ENCODE measurements at places on chromosomes 11 and 22. TPM values are rescaled to one million over a fixed set of nuclear protein-coding genes. Genes with fewer than 3 reads are reported as not detected.

Gene APOL5
- total RNA-seq, result not detected

Gene GRAMD1B
- 36.3 TPM for total RNA-seq

DNA sequence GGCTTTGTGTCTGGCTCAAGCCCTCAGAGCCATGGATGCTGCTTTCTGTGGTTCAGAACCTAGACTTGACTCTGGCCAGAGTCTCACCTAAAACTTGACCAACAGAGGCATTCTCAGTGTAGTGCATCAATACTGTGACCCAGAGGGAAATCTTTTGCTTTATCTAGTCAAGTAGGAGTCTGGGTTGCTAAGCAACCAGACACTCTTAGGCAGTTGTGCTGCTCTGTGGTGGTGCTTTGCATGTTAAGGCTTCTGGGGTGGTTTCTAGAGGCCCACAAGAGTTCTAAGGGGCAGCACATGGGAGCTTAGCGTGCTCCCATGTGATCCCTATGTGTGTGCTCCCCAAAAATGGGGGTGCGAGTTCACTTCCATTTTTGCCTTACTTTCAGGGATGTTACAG lies 224.6 kb upstream of the PLET1 start:
- no peak overlapping the region for H3K27ac ChIP-seq
- H3K36me3 ChIP-seq, result no peaks in the 10 kb centered on the region
- no peak for DNase-seq

DNA sequence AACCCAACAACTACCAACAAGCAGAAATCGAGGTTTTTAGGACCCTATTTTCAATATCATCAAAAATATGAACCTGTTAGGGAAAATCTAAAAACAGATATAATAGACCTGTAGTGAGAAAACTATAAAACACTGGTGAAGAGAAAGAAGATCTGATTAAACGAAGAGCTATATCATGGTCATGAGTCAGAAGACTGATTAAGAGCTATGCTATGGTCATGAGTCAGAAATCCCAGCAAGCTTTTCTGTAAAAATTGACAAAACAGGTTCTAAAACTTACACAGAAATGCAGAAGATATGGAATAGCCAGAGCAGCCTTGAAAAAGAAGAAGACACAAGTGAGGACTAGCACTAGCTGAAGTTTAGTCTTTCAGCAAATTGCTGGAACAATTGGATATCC lies 345.0 kb downstream of the TBC1D22A start:
- no peaks in the 10 kb centered on the region for H3K27me3 ChIP-seq
- no peak overlapping the region for H3K4me3 ChIP-seq
- no peak overlapping the region for H3K27ac ChIP-seq
- H3K4me1 ChIP-seq, result no peaks in the 10 kb centered on the region
- no peaks in the 10 kb centered on the region for H3K36me3 ChIP-seq
- DNase-seq, result no peak

GRCh38 chr11:67664696-67665540 lies 9.5 kb downstream of the ALDH3B2 start:
- H3K27me3 ChIP-seq, result no peaks in the 10 kb centered on the region
- no peaks in the 10 kb centered on the region for H3K4me1 ChIP-seq
- no peak for DNase-seq
- no peaks in the 10 kb centered on the region for H3K36me3 ChIP-seq
- H3K27ac ChIP-seq, result no peak overlapping the region
- H3K4me3 ChIP-seq, result no peak overlapping the region

- H3K36me3 ChIP-seq, result no peaks in the 10 kb centered on the region
- H3K4me1 ChIP-seq, result peaks cover 8% of the 10 kb centered on the region
- no peak for DNase-seq
Measured at GRCh38 chr22:20909543-20910303, 7.5 kb upstream of the CRKL start.

DNA sequence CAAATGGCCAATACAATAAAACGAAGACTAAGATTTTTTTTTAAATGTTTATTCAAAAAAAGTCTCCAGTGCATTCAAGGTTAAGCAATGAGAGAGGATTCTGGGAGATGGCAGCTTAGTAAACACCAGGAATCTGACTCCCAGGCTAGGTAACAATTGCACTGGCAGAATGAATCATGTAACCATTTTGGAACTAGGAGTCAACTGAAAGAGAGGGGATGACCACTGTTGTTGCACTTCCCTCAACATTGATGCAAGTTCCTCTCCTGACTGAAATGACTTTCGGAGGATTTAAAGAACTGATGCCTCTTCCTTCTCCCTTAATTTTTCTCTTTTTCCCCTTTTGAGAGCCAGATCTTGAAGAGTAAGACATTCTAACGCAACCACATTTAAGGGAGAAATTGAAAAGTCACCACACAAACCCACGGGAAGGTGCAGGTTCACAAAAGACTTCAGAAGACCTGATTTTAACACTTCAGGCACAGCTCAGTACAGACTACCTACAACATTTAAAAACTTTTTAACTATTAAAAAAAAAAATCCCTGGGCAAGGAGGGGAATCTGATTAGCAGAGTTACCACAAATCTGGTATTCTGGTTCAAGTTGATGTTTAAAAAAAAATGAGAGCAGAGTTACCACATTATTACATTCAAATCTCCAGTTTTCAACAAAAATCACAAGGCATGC lies 56.8 kb downstream of the FCHSD2 start:
- peaks cover 9% of the 10 kb centered on the region for H3K4me1 ChIP-seq
- H3K36me3 ChIP-seq, result peaks cover 28% of the 10 kb centered on the region
- no peak overlapping the region for H3K4me3 ChIP-seq
- H3K27ac ChIP-seq, result no peak overlapping the region
- H3K27me3 ChIP-seq, result no peaks in the 10 kb centered on the region

GRCh38 chr22:22168190-22168940 lies 76.2 kb upstream of the VPREB1 start:
- H3K4me1 ChIP-seq, result peaks cover 14% of the 10 kb centered on the region
- no peaks in the 10 kb centered on the region for H3K36me3 ChIP-seq
- H3K27me3 ChIP-seq, result peaks cover 11% of the 10 kb centered on the region
- H3K27ac ChIP-seq, result peak overlapping the region; percentile 79
- DNase-seq, result no peak

DNA sequence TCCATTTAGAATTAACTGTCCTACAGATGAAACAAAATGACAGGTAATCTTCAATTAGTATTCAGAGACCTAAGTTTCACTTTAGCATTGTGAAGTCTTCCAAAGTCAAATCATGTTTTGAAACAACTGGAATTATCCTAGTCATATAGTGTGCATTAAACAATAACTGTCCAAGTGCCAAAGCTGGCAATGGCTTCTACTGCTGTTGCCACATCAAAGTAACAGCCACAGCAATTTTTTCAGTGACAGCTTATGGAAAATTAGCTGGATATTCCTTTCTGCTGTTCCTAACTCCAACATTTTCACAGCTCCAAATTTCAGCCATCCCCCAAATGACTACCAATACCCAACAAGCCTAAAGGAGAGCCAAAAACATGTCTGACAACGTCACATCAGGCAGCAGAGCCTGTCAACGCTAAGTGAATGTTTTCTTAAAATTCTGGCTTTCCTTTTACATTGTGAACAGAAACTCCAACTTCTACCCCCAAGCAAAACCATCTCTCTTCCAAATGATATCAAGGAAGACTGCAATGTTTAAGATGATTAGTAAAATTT lies 45.3 kb upstream of the CCDC34 start:
- H3K27ac ChIP-seq, result no peak overlapping the region
- H3K4me3 ChIP-seq, result no peak overlapping the region
- no peaks in the 10 kb centered on the region for H3K36me3 ChIP-seq
- no peaks in the 10 kb centered on the region for H3K4me1 ChIP-seq
- no peaks in the 10 kb centered on the region for H3K27me3 ChIP-seq

DNA sequence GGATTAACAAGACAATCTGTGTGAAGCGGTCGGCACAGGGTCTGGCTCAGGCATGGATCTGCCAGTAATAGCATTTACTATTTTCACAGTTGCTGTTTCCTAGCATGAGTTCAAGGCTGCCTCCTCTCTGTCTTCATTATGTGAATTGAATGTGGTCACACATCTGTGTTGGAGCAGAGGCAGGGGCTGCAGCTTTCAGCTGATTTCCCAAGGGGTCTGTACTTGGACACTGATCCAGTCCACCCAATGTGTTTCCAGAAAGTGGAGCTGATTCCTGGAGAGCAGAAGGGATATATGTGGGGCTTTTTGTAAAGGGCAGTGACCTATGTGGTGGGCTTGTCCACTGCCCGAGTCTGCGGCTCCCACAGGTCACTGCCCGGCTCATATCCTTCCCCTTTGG lies 3.5 kb upstream of the CELSR1 start:
- no peaks in the 10 kb centered on the region for H3K36me3 ChIP-seq
- DNase-seq, result no peak
- H3K27me3 ChIP-seq, result peaks cover 30% of the 10 kb centered on the region
- no peak overlapping the region for H3K27ac ChIP-seq
- H3K4me3 ChIP-seq, result no peak overlapping the region

Data from activated CD4-positive, alpha-beta T cell treated with anti-CD3 and anti-CD28 coated beads, Interleukin-2, amount 10 ng/mL, durations not matched to agents 7 days and 5 days (primary cell).